Suppressor macrophage treated with lipopolysaccharide for 4 hours (primary cell): ENCODE measurements at places on chromosomes 1 and 21.

DNA sequence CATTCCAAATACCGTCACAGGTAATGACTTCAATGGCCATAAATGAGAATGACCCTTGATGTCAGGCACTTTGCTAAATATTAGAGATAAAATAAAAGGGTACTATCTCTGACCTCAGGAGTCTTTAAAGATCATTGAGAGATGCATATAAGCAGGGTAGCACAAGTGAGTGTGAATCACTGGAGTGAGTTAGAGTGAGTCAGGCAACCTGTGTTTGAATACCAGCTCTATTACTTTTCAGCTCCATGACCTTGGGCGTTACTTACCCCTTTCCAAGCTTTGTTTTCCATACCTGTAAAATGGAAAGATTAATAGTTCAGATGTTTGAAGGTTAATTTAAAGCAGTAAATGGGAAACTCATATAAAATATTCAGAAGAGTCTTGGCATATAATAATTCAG is 1058.0 kb upstream of the ADGRL4 start:
- DNase-seq: no peak

DNA sequence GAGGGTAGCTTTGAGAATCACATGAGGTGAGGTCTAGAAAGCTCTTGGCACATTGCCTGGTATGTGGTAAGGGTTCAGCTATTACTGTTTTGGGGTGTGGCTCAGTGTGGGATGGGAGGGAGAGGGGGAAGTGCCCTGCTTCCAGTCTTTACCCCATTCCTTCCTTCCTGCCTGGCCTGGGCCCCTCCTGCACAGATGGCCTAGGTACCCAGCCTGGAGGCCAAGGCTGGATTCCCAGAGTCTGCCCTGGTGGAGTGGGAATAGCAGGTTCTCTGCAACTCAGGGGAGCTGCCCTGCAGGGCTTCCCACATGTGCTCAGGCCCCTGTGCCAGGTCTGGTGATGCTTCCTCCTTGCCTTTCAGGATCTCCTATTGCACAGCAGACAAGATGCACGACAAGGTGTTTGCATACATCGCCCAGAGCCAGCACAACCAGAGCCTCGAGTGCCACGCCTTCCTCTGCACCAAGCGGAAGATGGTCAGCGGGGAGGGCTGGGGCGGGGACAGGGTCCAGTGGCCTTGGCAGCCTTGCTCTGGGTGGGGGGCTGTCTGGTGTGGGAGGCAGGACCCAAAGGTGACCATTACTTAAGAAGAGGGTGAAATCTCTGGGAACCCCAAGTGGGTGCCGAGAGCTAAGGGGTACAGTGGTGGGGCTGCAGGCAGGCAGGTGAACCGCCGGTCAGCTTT is 13.5 kb downstream of the LDLRAP1 start:
- DNase-seq: peak; percentile 61

GRCh38 chr1:15410223-15410883 is 665 bp downstream of the EFHD2 start:
- no peak for DNase-seq

DNA sequence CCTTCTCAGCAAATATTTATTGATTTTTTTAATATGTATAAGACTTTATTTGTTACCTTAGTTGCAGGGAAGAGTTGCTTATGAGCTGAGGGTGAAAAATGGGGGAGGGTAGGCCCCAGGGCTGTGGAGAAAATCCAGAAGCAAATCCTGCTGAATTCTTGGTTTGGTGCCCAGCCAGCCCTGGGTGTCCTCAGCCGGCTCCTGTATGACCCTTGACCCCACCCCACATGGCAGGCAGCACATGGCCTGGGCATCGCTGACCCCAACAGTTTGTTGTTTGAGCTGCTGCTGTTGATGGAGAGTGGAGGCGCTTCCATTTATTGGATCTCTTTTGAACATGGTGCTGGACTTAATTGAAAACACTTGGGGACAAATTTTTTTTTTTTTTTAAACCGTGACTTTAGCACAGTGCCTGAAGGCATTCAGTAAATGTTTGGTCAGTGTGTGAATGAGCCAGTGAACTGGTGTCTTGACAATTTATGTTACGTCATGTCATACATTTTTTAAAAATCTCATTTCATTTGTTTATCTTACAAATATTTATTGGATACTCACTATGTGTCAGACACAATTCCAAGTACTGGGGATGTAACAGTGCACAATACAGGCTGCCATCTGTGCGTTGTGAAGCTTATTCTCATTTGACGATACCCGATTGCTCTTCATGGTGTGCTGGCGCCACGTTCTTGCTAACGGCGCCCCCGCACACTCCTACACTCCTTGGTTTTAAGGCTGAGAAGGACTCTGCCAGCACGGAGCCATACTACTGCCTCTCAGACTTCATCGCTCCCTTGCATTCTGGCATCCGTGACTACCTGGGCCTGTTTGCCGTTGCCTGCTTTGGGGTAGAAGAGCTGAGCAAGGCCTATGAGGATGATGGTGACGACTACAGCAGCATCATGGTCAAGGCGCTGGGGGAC is 98.8 kb downstream of the MTR start:
- DNase-seq: no peak

- no peak for DNase-seq
These were observed 24.1 kb downstream of the SLC45A3 start for GRCh38 chr1:205656236-205656635.

DNA sequence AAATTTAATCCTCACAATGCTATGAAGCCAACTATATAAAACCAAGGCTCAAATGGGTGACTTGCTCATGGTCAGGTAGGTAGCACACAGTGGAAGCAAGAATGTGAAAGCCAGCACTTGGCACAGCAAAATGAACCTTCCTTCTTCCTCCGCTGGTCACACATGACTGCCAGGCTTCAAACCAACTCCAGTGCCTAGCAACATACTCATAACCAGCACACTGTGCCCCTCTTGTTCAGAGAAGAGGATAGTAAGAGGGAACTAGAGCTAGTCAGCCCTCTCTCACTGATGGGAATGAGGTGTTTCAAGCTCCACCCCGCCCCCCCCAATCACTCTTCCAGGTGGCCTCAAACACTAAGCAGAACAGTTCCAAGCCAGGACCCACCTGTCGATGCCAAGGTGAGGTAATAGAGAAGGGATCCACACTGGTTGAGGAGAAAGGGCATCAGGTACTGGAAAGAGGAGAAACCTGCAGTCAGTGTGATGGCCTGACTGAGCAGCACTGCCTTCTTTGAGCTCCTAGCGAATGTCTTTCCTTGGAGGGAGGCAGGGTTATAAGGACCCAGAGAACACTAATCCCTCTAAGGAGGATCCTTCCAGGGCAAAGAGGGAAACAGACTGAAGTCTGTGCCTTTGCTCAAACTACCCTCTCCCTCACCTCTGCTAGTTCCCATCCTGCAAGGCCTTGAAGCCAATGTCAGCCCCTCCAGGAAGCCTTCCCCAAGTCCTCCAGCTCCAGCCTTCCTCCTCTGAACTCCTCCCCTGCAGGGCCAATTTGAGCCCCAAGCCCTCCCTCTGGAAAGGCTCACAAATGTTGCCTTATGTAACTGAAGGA is 1.2 kb downstream of the TMEM234 start:
- DNase-seq: no peak

DNA sequence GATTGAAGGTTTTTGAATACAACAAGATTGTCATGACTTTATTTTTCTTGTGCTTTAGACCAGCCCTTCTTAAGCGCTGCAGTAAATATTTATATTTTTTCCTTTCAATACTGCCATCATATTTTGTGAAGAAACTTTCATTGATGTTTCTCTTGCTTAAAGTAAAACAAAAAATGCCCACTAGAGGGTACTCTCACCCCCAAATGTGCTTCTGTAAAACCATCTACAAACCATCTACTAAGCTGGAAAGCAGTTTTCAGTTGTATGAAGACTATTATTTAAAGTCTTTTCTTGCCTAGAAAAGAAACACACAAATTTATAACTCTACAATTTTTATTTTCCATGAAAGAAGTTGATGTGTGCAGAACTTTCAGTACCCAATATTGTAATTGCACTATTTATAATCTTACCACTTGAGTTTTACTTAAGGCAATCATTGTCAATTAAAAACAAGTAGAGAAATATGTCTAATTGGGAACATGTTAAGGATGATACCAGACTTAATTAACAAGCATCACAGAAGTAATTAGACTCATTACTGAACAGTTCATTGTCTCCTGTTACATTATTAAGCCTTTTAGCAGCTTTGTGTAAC is 10.7 kb downstream of the LEPR start:
- peak; percentile 59 for DNase-seq

GRCh38 chr1:214280386-214281020 is 456 bp upstream of the SMYD2 start:
- peak; percentile 41 for DNase-seq
